Left colon (tissue), 2 donors: ENCODE measurements at places on chromosomes 7 and 10. TPM values are rescaled to one million over a fixed set of nuclear protein-coding genes. Genes with fewer than 3 reads are reported as not detected.

The OR2A42 gene
- not detected for total RNA-seq

The TMEM236 gene
- 53.0 TPM for total RNA-seq

- DNase-seq = no peak
These were observed 35.8 kb downstream of the ZFAND2A start for GRCh38 chr7:1124164-1124563.

DNA sequence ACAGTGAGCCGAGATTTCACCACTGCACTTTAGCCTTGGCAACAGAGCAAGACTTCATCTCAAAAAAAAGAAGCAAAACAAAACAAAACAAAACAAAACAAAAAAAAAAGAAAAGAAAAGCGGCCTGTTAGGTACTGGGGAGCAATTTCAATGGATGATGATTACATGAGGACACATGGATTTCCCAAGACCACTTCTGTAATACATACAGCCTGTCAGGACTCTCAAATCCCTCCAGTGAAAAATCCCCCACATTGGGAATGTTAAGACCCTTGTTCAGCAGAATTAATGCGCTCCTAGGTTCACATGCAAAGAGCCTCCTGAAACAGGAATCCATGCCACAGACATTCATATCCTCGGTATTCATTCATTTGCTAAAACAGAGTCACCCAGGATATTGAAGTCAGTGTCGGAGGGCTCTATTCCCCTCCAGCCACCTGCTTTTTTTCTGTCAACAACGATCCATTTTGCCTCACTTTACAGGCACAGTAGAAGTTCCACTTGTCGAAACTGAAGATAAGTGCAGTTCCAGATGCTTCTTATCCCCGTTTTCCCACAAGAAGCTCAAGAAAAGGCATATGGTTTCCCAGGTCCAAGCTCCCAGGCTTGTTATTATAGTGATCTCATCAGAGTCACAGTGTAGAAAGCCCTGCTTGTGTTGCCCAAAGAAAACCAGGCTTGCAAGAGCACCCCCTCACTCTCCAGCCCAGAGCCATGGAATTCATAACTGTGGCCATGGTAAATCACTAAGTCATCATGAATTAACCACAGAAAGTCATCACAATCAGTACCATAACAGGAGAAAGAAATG lies 20.2 kb downstream of the SLC16A12 start:
- no peak for DNase-seq

DNA sequence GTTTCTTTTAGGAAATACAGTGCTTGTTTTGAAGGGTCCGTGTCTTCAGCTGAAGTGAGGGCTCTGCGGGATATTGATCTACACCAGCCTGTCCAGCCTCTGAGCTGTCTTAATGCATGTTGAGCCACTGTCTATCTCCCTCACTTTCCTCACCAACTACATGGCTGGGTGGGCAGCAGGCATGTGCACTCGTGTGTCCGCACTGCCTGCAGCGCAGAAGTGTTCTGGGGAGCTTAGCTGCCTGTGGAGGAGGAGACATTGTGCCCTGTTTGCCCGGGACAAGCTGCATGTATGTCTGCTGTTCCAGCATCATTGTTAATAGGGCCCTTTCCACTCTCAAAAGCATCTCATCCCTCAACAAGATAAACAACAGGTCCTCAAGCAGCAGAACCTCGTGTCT lies 133.1 kb upstream of the EEPD1 start:
- no peak for DNase-seq
